ENCODE measurements at places on chromosomes 7 and 10. TPM values are rescaled to one million over a fixed set of nuclear protein-coding genes. Genes with fewer than 3 reads are reported as not detected.

NAPEPLD gene
- 3.7 TPM for total RNA-seq

GPR146 gene
- 17.9 TPM for total RNA-seq

DNA sequence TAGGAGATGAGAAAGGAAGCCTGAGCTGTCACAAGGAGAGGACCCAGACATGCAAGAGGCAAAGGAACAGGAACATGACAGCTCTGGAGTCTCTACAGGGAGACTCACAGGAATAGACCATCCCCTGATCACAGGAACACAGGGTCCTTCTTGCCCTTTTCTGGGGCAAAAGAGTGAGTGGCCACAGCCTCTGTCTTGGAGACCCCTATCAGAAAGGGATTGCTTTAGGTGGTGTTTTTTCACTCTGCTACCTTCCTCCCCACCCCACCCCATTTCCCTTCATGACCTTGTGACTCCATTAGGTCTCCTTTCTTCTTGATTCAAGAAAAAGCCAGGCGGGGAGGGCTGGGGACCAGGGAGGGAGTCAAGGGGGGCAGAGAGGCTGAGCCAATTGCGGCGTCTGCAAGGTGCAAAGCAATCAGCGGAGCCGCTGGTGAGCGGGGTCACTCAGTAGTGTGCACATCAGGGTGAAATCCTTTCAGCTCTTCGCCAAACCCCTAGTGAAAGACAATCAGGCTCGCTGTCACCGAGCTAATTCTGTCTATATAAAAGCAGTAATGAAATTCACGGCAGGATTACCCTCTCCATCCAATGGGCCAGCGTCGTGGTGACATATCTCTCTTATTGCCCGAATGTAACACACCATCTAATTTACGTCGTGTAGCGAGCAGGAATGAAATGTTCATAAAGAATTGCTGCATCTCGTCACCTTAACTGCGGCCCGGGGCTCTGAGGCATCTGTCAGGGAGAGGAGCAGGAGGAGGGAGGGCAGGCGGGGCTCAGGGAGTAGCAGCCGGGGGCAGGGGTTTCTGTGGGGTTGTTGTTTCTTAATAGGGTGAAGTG lies 31.5 kb upstream of the BTRC start:
- H3K4me1 ChIP-seq = peaks cover 3% of the 10 kb centered on the region
- no peak for DNase-seq
- no peak overlapping the region for H3K27ac ChIP-seq
- H3K36me3 ChIP-seq = no peaks in the 10 kb centered on the region
- H3K4me3 ChIP-seq = no peak overlapping the region

TYW1B gene
- 4.8 TPM for total RNA-seq

GRCh38 chr7:23249486-23249885 lies 2.9 kb downstream of the GPNMB start:
- no peak for DNase-seq
- no peak overlapping the region for H3K4me3 ChIP-seq
- peaks cover 4% of the 10 kb centered on the region for H3K36me3 ChIP-seq
- H3K27ac ChIP-seq = no peak overlapping the region

ACSM6 gene
- not detected for total RNA-seq

GRID1 gene
- total RNA-seq = not detected

DNA sequence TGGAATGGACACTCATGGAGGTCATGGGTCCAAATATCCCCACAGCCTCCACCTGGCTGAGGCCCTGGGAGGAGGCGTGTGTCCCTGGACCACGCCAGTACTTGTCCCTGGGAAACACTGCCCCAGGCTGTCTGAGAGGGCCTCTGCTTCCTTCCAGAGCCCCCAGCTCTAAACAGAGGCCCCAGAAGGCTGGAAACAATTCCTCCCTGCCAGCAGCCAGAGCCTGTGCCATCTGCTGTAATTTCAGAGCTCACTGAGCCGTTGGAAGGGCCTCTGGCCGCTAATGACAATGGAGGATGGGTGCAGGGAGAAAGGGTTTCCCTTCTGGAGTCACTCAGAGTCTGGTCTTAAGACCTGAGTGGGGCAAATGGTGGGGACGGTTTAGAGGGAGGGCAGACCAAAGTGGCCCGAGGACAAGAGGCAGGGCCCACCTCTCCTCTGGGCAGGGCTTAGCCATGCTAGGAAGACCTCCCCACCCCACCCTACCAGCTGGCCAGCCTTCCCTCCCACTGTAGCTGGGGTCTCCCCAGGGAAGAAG lies 7.1 kb downstream of the CHAT start:
- H3K4me3 ChIP-seq = no peak overlapping the region
- H3K27ac ChIP-seq = no peak overlapping the region
- no peak for DNase-seq
- no peaks in the 10 kb centered on the region for H3K36me3 ChIP-seq
- peaks cover 54% of the 10 kb centered on the region for H3K27me3 ChIP-seq
- H3K4me1 ChIP-seq = no peaks in the 10 kb centered on the region

DNMBP gene
- total RNA-seq = 2.1 TPM

GRCh38 chr7:40836218-40836617 lies 701.4 kb downstream of the SUGCT start:
- H3K4me3 ChIP-seq = no peak overlapping the region
- H3K27me3 ChIP-seq = no peaks in the 10 kb centered on the region
- H3K4me1 ChIP-seq = no peaks in the 10 kb centered on the region
- no peak for DNase-seq

- DNase-seq = no peak
- H3K4me1 ChIP-seq = peaks cover 2% of the 10 kb centered on the region
- peaks cover 4% of the 10 kb centered on the region for H3K36me3 ChIP-seq
- H3K27me3 ChIP-seq = peaks cover 62% of the 10 kb centered on the region
Measured at GRCh38 chr7:135758531-135758932, 9.9 kb upstream of the FAM180A start.

AOAH gene
- 7.0 TPM for total RNA-seq
